ENCODE measurements at places on chromosomes 5 and 9.

- no peak for DNase-seq
These were observed 72.0 kb downstream of the CCNH start for GRCh38 chr5:87340716-87341115.

DNA sequence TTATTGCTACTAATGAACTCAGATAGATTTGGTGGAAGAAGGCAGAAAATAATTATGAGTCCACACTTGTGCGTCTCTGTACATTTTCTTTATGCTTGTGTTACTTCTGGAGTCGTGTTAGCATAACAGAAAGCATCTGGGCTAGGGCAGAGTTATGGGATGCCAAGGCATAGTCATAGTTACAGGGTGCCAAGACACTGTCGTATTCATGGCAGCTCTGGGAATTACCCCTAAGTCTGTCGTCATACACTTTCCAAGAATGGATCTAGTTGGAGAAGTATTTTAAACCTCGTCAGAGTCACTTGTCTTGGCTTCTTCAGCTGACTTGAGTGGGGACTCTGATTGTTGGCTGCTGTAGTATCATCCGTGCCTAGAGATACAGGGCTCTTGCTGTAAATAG lies 27.7 kb downstream of the CAMK4 start:
- no peak for DNase-seq

DNA sequence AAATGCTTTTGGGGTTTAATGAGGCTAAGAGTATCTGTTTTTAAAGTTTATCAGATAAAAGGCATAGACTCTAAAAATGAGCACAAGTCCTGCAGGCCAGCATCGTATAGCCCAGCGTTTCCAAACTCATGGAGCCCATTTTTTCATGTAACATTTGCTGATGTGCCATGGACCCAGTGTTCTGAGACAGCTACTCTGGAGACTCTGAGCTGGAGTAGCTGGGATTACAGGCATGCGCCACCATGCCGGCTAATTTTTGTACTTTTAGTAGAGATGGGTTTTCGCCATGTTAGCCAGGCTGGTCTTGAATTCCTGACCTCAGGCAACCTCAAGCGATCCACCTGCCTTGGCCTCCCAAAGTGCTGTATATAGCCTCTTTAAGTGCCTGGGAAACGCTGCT lies 15.8 kb downstream of the GLRX start:
- DNase-seq: no peak

GRCh38 chr9:137807721-137808703 lies 69.6 kb upstream of the CACNA1B start:
- peak; percentile 63 for DNase-seq

GRCh38 chr5:104297076-104297475 lies 734.5 kb upstream of the NUDT12 start:
- no peak for DNase-seq

GRCh38 chr5:127406326-127407121 lies 110.9 kb upstream of the PRRC1 start:
- peak; percentile 53 for DNase-seq

DNA sequence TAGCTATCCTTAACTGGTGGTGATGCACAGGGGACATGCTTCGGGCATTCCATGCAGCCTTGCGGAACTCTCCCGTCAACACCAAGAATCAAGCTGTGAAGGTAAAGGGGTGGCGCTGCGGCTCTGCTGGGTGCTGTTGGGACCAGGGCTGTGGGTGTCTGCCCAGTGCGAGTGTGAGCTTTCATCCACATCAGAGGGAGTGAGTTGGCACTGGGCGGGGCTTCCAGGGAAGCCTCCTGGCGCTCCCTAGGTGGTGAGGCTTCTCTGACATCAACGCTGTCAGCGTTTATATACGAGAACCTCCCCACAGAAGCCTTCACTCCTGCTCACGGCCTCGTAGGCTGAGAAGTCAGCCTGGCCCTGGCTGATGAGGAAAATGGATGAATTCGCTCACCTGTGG lies 11.7 kb downstream of the ARPC5L start:
- no peak for DNase-seq

DNA sequence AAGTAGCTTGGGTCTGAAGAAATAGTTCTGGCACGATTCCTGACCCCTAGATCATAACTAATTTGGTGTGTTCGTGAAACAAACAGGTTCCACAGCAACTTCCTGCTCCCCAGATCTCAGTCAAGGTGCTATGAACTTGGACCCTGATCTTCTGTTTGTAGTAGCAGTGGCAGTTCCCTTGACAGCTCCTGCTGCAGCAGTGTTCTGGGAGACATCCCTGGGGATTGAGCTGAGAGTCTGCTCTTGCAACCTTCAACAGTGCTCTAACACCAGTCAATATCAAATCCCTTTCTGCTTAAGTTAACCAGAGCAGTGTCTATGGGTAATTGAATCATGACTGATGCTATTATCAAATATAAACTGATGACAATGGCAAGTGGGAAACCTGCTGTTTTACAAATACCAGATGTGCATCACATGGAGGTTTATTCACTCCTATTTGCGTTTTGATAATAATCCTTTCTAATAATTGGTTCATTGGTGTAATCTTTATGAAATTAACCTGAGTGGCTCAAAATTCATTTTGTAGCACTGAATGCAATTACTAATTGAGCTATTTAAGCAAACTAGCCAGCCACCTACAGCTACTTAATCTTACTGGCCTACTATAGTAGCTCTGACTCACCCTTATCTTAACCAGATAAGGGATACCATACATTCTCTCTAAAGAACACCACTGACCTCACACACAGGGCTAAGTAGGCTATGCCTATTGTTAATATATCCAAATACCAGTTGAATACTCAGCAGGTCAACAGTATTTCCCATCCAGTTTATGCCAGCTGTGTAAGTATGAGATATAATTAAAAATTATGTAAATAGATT lies 21.9 kb downstream of the KDM4C start:
- DNase-seq: peak; percentile 10

GRCh38 chr5:138832218-138832617 lies 42.9 kb downstream of the LRRTM2 start:
- DNase-seq: no peak

- DNase-seq: no peak
These were observed 421.7 kb downstream of the SPATA31D1 start for GRCh38 chr9:82410306-82410705.

- no peak for DNase-seq
These were observed 668.4 kb upstream of the CDH9 start for GRCh38 chr5:27706832-27707231.

- no peak for DNase-seq
These were observed 5.0 kb upstream of the IRX4 start for GRCh38 chr5:1887588-1888360.

GRCh38 chr9:126673689-126674364 lies 60.1 kb downstream of the LMX1B start:
- DNase-seq: no peak

- no peak for DNase-seq
These were observed 47.7 kb downstream of the MVB12B start for GRCh38 chr9:126374366-126374781.

Measured in kidney capillary endothelial cell (primary cell).